HT1080 (cell line): ENCODE measurements at places on chromosomes 12 and 14. TPM values are rescaled to one million over a fixed set of nuclear protein-coding genes. Genes with fewer than 3 reads are reported as not detected.

SERPINA12 gene
- not detected in 2 replicates for total RNA-seq

LRP1-AS gene
- not detected in 2 replicates for total RNA-seq

ERP27 gene
- total RNA-seq = 0.03 TPM in 1 of 2 replicates, not detected in the other

PTPRO gene
- total RNA-seq = 0.07 TPM in 1 of 2 replicates, not detected in the other

KLHL33 gene
- total RNA-seq = not detected in 2 replicates

NUBPL gene
- total RNA-seq = 7.1 and 9.9 TPM in 2 replicates

BBS10 gene
- 9.4 and 11.5 TPM in 2 replicates for total RNA-seq

KSR2 gene
- total RNA-seq = not detected in 2 replicates

P2RX2 gene
- not detected in 2 replicates for total RNA-seq

PTCSC3 gene
- total RNA-seq = not detected in 2 replicates

CPNE6 gene
- total RNA-seq = not detected in 2 replicates

DRAM1 gene
- total RNA-seq = 11.0 and 20.8 TPM in 2 replicates

PTHLH gene
- 0.13 and 0.87 TPM in 2 replicates for total RNA-seq

RAD9B gene
- total RNA-seq = 0.23 and 0.43 TPM in 2 replicates

IRAK3 gene
- total RNA-seq = 0.03 TPM in 1 of 2 replicates, not detected in the other

ETNK1 gene
- total RNA-seq = 20.6 and 28.4 TPM in 2 replicates

TCHP gene
- 8.7 and 11.1 TPM in 2 replicates for total RNA-seq

SMIM41 gene
- total RNA-seq = not detected in 2 replicates

OAS1 gene
- 3.6 and 5.2 TPM in 2 replicates for total RNA-seq

TMPRSS12 gene
- not detected in 2 replicates for total RNA-seq

TGM1 gene
- 0.76 and 1.4 TPM in 2 replicates for total RNA-seq

NEDD1 gene
- total RNA-seq = 30.1 and 31.0 TPM in 2 replicates

DBX2 gene
- total RNA-seq = not detected in 2 replicates

LMNTD1 gene
- total RNA-seq = not detected in 2 replicates

CACNA2D4 gene
- total RNA-seq = 35.2 and 44.0 TPM in 2 replicates

EPYC gene
- not detected in 2 replicates for total RNA-seq

PHLDA1 gene
- 155 and 184 TPM in 2 replicates for total RNA-seq

CD27 gene
- not detected in 2 replicates for total RNA-seq

ADGRD1 gene
- 0.03 TPM in 1 of 2 replicates, not detected in the other for total RNA-seq

GPR132 gene
- 0.21 and 0.40 TPM in 2 replicates for total RNA-seq

CCDC197 gene
- not detected in 2 replicates for total RNA-seq
